ENCODE measurements at places on chromosomes 7 and 10. TPM values are rescaled to one million over a fixed set of nuclear protein-coding genes. Genes with fewer than 3 reads are reported as not detected.

DNA sequence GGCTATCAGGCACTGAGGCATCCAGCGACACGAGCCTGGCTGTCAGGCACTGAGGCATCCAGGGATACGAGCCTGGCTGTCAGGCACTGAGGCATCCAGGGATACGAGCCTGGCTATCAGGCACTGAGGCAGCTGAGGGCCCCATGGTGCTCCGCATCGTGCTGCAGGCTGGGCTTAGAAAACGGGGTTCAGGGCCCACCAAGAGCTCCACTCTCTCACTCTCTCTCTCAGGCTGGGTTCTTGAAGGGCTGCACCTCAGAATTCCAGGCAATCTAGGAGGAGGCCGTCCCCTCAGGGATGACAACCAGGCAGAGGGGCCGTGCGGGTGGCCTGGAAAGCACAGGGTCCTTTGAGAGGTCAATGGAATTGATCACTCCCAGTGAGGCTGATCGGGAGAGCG lies 69.0 kb downstream of the CFAP46 start:
- H3K36me3 ChIP-seq = no peaks in the 10 kb centered on the region
- H3K4me1 ChIP-seq = no peaks in the 10 kb centered on the region
- DNase-seq = no peak

GRCh38 chr7:49894543-49894942 lies 121.1 kb downstream of the VWC2 start:
- H3K4me3 ChIP-seq = no peak overlapping the region
- no peaks in the 10 kb centered on the region for H3K27me3 ChIP-seq
- no peak overlapping the region for H3K27ac ChIP-seq
- no peaks in the 10 kb centered on the region for H3K36me3 ChIP-seq
- H3K4me1 ChIP-seq = no peaks in the 10 kb centered on the region

GRCh38 chr10:88205842-88206446 lies 342.5 kb downstream of the PTEN start:
- no peaks in the 10 kb centered on the region for H3K27me3 ChIP-seq
- DNase-seq = no peak
- H3K27ac ChIP-seq = no peak overlapping the region
- no peaks in the 10 kb centered on the region for H3K4me1 ChIP-seq

- DNase-seq = no peak
- H3K27me3 ChIP-seq = no peaks in the 10 kb centered on the region
- no peak overlapping the region for H3K27ac ChIP-seq
- H3K4me3 ChIP-seq = no peak overlapping the region
- no peaks in the 10 kb centered on the region for H3K4me1 ChIP-seq
These were observed 78.1 kb upstream of the TMEM196 start for GRCh38 chr7:19851504-19851903.

Gene REEP3
- total RNA-seq = 12.7 TPM

GRCh38 chr7:27116031-27116961 lies 13.8 kb upstream of the HOXA2 start:
- no peak overlapping the region for H3K4me3 ChIP-seq
- no peaks in the 10 kb centered on the region for H3K4me1 ChIP-seq
- DNase-seq = no peak
- no peaks in the 10 kb centered on the region for H3K36me3 ChIP-seq
- no peaks in the 10 kb centered on the region for H3K27me3 ChIP-seq
- H3K27ac ChIP-seq = no peak overlapping the region

DNA sequence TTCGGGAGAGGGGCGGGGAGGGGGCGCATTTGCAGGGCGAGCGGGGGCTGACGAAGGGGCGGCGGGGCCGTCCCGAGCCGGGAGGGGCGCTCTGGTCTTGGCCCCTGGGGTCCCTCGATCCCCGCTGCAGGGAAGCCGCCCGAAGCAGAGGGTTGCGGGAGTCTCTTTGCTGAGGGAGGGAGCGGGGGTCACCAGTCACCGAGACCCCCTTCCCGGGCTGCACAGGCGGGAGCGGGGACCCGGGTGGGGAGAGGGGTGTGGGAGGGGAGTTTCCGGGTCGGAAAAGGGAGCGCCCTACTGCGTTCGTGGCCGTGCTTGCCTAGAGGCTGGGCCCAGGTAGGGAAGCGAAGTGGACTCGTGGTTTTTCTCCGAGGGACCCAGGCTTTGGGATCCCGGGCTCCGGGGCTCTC lies 422 bp downstream of the AP1S1 start:
- no peak overlapping the region for H3K27ac ChIP-seq
- H3K4me1 ChIP-seq = peaks cover 9% of the 10 kb centered on the region
- H3K36me3 ChIP-seq = no peaks in the 10 kb centered on the region
- peaks cover 3% of the 10 kb centered on the region for H3K27me3 ChIP-seq
- H3K4me3 ChIP-seq = peak overlapping the region; percentile 74
